ENCODE measurements at places on chromosomes 16 and 17.

DNA sequence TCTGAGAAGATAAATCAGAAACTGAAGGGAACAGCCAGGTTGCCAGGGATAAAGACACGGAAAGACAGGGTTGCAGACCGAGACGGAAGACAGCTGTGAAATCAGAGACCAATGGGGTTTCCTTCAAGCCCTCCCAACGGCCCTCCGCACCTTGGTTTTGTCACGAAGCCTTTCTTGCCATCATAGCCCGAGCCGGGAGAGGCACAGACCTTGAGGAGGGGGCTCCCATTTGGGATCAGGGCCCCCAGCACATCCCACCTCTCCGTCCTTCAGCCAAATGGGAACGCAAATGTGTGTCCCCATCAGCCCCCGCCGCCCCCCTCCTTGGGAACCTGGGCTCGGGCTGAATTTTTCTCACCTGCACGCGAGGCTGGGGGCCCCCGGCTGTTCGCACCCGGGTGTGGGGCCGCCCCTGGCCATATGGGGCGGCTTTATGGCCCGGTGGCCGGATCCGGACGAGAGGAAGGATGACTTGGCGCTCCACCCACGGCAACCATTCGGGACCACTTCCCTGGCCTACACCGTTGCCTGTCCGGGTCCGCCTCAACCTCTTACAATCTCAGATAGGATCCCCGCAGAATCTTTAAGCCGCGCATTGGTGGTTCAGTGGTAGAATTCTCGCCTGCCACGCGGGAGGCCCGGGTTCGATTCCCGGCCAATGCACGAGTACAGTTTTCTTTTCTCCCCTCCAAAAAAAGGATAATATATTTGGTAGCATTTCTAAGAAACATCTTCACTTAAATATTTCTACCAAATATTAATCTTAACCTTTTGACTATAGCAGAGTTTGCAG is 1.4 kb upstream of the HES7 start:
- DNase-seq: peak; percentile 91

- no peak for DNase-seq
These were observed 510.0 kb downstream of the XYLT1 start for GRCh38 chr16:16960785-16961184.

DNA sequence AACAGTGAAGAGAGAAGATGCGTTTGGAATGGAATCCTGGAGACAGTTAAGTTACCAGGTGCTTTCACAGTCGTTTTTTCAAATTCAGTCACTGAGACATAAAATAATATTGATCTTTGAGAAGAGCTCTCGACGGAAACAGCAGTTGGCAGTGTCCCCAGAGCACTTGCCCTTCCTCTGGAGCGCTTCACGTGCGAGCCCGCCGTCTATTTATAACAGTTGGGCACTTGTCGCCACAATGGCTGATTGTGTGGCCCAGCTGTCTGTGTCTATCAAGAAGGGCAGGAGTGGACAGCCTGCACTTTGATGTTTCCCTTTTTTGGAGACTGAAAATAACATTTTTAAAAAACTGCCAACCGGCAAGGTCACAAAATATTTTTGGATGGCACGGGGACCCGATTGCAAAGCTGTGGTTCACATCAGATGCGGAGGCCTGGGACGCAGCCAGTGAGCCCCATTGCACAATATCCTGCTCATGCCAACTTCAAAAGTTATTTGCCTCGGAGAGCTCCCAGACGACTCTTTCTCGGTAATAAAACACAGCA is 62.9 kb downstream of the ADCY9 start:
- no peak for DNase-seq

DNA sequence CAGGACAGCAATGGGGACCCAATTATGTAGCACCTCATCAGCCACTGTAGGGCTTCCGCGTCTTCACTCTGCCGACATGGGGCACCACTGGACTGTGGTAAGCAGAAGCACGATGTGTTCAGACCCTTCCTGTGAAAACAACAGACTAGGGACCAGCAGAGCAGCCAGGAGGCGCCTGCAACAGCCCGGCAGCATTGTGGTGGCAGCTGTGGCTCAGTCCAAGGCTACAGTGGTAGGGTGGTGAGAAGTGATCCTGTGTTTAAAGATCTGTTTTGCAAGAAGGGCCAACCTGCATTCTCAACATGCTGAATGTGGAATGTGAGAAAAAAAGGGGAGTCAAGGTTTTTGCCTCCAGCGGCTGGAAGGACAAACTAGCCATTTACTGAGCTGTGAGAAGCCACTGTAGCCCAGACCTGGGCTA is 80.8 kb downstream of the GAS7 start:
- DNase-seq: no peak

- DNase-seq: no peak
These were observed 107.9 kb downstream of the AATF start for GRCh38 chr17:37056622-37057021.

- DNase-seq: peak; percentile 98
These were observed at the start of the genes CENPN and CMC2 for GRCh38 chr16:81006813-81007695. Gene CENPN, plus strand, starts transcription at chr16:81007214. Its CDS starts 4,726 bp downstream, at chr16:81011940. Gene CMC2, minus strand, starts transcription at chr16:81006885. Its CDS starts 9,491 bp downstream, at chr16:80997394.
